Activated CD8-positive, alpha-beta T cell treated with anti-CD3 and anti-CD28 coated beads for 36 hours (primary cell): ENCODE measurements at places on chromosomes 3 and 15. TPM values are rescaled to one million over a fixed set of nuclear protein-coding genes. Genes with fewer than 3 reads are reported as not detected.

The GOLGA8N gene
- total RNA-seq = 7.4 TPM

The AQP9 gene
- total RNA-seq = not detected

The NRG4 gene
- total RNA-seq = not detected

The EPHA3 gene
- not detected for total RNA-seq

The SLC22A14 gene
- total RNA-seq = not detected

The PFN2 gene
- total RNA-seq = 4.7 TPM

The COL7A1 gene
- total RNA-seq = 1.6 TPM

The NANOGP8 gene
- not detected for total RNA-seq

The ZDHHC23 gene
- 3.4 TPM for total RNA-seq

The NLGN1 gene
- total RNA-seq = not detected

The CACNA1D gene
- total RNA-seq = not detected

The PEX11A gene
- total RNA-seq = 4.0 TPM

The GPR149 gene
- not detected for total RNA-seq

The CAPN7 gene
- 22.2 TPM for total RNA-seq

The CIDEC gene
- total RNA-seq = not detected

The CHST13 gene
- not detected for total RNA-seq

The FBN1 gene
- total RNA-seq = 0.38 TPM

The SST gene
- not detected for total RNA-seq

The GOLGA8S gene
- 0.16 TPM for total RNA-seq

The GP9 gene
- total RNA-seq = not detected

The SI gene
- total RNA-seq = not detected

The FAM81A gene
- 1.2 TPM for total RNA-seq

The PLCH1 gene
- 0.32 TPM for total RNA-seq

The SOX2 gene
- not detected for total RNA-seq

The THOC7 gene
- total RNA-seq = 85.0 TPM

The ZDHHC19 gene
- total RNA-seq = not detected

The REC114 gene
- not detected for total RNA-seq

The GAP43 gene
- not detected for total RNA-seq

The CHRD gene
- not detected for total RNA-seq

The C3orf33 gene
- 2.4 TPM for total RNA-seq

The BOC gene
- 0.49 TPM for total RNA-seq

The NPAP1 gene
- not detected for total RNA-seq

The VEPH1 gene
- not detected for total RNA-seq

The ZPLD1 gene
- total RNA-seq = not detected

The ASB14 gene
- total RNA-seq = not detected

The SLC22A13 gene
- 0.18 TPM for total RNA-seq

The SERPINI2 gene
- not detected for total RNA-seq
